ENCODE measurements at places on chromosomes 5 and 9.

GRCh38 chr9:126790561-126790960 lies 14.3 kb upstream of the ZBTB43 start:
- no peak for DNase-seq

DNA sequence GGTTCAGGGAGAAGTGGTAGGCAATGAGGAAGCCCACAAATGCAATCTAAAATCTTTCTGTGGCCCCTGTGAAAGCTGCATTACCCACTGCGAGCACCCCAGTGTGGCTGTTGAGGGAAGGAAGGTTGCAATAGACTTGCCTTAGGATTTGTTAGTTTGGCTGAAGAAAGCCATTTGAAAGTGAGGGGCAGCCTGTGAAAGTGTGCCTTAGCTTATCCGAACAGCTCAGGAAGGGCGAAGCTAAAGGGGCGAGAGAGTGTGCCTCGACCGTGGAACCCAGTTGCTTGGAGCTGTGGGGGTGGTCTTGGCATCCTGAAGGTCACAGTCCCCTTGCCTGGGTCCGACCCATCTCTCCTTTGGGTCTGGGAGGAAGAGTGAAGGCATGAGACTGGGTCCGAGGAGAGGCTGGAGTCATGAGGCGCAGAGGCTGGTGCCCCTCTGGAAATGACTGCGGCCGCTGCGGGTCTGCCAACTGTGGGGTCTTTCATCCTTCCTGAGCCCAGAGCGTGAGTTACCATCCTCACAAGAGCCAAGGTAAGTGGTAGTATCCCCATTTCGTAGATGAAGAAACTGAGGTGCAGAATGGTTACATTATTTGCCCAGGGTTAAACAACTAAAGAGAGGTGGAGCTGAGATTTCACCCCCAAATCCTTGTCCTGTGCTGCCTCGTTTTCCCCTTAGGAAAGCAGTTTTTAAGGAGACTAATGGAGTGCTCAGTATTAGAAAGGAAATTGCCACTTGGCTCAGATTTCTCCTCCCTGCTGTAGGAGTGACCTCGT lies 24.4 kb downstream of the SLC25A25 start:
- no peak for DNase-seq

DNA sequence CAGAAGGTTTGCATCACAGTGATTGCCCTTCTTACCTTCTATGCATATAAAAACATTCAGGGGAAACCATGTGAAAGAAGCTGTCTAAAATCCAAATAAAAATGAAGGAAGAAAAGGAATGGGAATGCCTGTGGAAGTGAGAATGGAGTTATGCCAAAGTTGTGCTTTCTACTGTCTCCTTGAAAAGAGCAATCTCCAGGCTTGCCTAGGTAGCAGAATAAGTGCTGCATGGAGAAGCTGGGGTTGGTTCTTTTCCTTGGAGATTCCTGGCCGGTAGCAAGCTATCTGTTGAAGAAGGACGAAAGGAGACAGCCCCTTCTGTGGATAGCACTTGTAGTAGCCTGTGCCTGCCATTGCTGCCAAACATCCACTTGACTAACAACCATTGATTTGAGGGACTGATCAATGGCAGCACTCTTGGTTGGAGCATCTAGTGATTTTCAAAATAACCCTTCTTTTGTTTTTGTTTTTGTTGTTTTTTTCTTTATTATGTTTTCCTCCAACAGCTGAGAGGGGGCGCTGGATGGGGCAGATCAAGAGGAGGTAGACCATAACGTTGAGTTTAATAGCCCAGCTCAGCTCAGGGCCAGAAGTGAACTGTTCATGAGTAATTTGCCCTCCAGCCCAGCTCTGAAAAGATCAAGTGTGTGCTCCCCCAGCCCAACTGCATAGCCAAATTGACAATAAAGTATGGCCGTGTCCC lies 1.6 kb downstream of the PLCXD3 start:
- peak; percentile 28 for DNase-seq

- no peak for DNase-seq
Measured at GRCh38 chr9:92970467-92970923, 23.2 kb downstream of the FGD3 start.

- no peak for DNase-seq
Measured at GRCh38 chr5:66608501-66608900, 12.3 kb downstream of the MAST4 start.

GRCh38 chr5:86565197-86565789 lies 52.4 kb upstream of the COX7C start:
- no peak for DNase-seq

DNA sequence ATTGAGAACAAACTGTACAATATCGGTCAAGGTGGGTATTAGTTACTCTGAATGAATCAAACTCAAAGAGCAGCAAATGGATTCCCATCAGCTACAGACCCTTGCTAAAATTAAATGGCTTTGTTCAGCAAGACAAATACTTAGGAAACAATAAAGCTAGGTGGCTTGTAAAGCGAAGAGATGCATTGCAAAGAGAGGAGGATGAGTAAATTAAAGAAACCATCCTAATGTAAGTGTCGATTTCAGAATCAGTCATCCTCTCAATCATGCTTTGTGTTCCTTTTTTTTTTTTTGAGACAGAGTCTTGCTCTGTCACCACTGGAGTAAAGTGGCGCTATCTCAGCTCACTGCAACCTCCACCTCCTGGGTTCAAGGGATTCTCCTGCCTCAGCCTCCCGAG lies 359.2 kb upstream of the ZNF462 start:
- no peak for DNase-seq

GRCh38 chr5:2754581-2755075 lies 3.2 kb upstream of the IRX2 start:
- DNase-seq = no peak

GRCh38 chr9:132056717-132057560 lies 22.7 kb downstream of the MED27 start:
- DNase-seq = no peak

GRCh38 chr9:107363516-107364152 lies 80.6 kb downstream of the RAD23B start:
- no peak for DNase-seq

GRCh38 chr9:91530829-91531228 lies 107.2 kb upstream of the NFIL3 start:
- DNase-seq = no peak

- DNase-seq = no peak
Measured at GRCh38 chr9:99296291-99296951, 74.3 kb downstream of the SEC61B start.

- no peak for DNase-seq
Measured at GRCh38 chr5:179187229-179187678, 127.1 kb downstream of the ZNF354C start.

DNA sequence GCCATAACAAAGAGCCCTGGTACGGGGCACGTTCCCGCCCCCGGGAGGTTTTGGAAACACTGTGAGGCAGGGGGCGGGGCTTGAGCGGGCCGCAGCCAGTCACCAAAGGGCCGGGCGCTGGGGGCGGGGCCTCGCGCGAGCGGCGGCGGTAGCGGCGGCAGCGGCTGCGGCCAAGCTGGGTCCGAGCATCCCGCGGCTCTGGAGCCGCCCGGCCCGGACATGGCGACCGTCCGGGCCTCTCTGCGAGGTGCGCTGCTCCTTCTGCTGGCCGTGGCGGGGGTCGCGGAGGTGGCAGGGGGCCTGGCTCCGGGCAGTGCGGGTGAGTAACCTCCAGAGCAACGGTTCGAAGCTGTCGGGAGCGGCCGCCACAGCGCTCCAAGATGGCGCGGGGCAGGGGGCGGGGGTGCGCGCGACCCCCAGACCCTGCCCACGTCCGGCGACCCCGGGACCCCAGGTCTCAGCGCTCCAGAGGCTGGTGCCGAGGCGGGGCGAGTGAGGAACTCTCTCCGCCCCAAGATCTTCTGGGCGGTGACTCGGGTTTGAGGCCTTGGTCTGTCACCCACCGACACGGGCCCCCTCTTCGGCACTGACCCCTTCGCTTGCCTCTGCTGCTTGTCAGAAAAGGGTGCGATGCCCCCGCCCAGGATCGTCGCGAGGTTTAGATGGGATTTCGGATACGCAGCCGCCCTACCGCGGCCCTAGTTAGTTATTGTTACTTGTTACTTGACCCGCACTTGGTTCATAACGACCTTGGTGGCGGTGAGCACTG lies at the start of gene RECK:
RECK (plus strand) TSS at position 134 of the 769 bp plus-strand sequence; CDS start at position 220, 86 bp downstream.
- DNase-seq = peak; percentile 73

GRCh38 chr5:31962871-31963307 lies 211.2 kb downstream of the GOLPH3 start:
- DNase-seq = no peak

DNA sequence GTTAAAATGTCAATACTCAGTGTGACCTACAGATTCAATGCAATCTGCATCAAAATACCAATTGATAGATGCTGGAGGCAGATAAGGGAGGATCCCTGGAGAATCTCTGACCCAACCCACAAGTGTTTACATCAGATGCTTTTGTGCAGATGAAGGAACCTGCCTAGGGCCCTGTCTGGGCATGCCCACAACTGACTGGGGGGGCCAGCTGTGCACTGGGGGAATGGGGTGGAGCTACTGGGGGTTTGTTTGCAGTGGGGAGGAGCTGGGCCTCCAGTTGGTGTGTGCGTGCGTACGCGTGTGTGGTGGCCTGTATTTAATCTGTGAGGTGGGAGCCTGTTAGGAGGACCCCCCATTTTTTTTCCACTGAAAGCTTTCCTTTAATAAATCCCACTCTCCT lies 244.9 kb downstream of the TRIM36 start:
- DNase-seq = no peak

GRCh38 chr5:95801532-95801931 lies 21.0 kb downstream of the GLRX start:
- DNase-seq = no peak

DNA sequence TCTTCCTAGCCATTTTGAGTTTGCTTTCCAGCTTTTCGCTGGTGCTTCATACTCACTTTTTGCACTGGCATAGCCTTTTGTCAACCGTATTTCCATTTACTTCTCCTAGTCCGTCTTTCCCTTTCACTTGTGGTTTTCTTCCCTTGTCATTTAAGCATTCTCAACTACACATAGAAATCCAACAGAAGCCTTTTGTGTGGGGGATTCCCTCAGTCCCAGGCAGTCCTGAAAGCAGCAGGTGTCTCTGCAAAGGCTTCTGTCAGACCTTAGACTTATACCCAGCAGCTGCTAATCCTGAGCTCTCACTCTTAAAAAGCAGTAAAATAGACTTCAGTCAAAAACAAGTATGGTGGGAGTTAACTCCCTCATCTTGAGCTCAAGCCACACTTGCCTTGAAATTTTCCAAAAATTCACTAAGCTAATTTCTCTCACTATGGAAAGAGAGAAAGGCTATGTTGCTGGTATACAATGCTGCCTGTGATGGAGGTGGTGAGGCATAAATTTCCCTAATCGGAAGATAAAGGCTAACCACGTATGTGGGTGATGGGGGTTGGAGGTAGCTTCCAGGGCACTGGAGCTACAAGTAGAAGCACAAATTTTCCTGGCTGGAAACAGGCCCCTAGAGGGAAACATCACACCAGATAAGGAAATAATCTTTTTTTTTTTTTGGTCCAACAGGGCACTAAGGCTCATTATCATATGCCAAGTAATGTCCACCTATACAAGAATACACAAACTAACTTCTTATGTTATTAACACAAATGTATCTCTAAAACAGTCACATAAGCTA lies 34.8 kb upstream of the IFNK start:
- no peak for DNase-seq

DNA sequence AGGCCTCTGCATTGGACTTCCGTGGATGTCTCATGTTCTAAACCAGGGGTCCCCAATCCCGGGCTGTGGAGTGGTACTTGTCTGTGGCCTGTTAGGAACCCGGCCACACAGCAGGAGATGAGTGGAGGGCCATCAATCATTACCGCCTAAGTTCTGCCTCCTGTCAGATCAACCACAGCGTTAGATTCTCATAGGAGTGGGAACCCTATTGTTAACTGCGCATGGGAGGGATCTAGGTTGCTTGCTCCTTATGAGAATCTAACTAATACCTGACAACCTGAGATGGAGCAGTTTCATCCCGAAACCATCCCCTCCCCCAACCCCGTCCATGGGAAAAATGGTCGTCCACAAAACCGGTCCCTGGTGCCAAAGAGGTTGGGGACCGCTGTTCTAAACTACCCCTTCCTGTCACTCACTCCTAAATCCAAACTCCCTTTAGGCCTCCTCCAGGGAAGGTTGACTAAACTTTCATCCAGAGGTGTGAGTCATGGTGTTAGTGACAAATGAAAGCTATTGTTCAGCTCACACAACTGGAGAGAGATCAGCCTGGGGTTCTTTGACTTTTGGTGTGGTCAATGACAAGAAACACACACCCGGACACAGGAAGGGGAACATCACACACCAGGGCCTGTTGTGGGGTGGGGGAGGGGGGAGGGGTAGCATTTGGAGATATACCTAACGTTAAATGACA lies 9.5 kb downstream of the KCNV2 start:
- DNase-seq = no peak

DNA sequence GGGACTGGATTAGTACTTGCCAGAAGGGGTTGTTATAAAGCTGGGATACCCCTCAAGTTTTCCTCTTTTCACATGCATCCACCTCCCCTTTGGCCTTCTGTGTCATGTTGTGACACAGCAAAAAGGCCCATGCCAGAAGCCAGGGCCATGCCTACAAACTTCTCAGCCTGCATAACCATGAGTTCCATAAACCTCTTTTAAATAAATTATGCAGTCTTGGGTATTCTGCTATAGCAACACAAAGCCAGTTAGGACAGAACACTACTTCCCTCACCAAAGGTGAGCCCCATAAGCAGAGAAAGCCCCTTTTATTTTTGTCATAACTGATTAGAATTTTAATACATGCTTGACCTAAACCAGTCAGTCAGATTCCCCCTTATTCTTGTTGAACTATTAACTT lies 801.3 kb downstream of the DNAH5 start:
- no peak for DNase-seq

DNA sequence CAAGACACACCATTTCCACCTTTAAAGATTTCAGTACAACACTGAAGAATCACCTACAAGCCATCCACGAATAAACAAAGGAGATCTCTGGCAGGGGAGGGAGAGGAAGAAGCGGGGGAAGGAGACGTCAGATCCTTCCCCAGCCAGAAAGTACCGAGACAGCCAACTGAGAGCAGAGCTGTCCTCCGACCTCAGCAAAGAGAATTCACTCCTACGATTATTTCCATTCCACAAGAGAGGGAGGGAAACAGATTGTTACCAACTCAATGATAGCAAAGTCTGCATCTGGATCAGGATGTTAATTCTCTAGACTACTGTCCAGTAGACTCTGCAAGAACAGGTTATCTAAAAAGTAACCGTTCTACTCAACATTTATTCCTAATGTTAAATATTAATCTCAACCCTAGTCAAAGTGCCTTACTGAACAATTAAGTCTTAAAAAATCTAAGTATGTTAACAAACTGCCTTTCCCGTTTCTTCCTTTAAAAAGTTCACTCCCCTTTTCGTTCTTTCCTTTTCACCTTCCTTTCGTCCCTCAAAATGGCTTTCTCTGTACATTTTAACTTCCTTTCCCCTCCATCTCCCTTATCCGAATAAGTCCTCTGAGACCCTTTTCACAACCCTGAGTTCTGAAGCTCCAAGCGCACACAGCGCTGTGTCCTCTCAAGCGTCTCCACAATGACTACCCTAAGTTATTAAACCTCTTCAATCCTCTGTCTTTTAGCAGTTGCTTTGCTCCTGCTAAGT lies 1.4 kb downstream of the CHD1 start:
- DNase-seq = peak; percentile 8

GRCh38 chr5:123090661-123091297 lies 1.7 kb downstream of the PRDM6 start:
- no peak for DNase-seq

GRCh38 chr9:99556998-99557397 lies 264.7 kb upstream of the NR4A3 start:
- DNase-seq = no peak
